ENCODE measurements at places on chromosomes 6 and 20.
A peak's percentile ranks its signal among the peaks of the same experiment; 100 is the strongest.

GRCh38 chr6:31631681-31632278 lies 11.3 kb downstream of the PRRC2A start:
- H3K36me3 ChIP-seq: peaks cover 100% of the 10 kb centered on the region
- H3K4me3 ChIP-seq: no peak overlapping the region
- DNase-seq: no peak
- H3K4me1 ChIP-seq: no peaks in the 10 kb centered on the region

DNA sequence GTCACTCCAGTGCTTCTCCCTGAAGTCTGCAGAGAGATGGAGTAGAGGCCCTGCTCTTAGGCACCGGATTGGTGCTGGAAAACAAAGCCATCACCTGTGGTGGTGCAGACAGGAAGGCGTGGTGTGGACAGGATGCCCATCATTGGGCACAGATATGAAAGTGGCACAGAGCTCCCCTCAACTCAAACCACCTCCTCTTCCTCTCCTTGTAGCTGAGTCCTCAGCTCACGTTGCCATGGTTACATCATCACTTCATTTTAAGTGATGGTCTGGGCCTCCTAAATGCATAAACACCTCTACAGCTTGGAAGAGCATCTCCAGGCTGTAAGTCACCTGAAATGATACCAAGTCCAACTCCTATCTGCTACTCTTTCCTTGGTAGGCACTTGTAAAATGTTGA lies 8.0 kb upstream of the RTF2 start:
- DNase-seq: no peak
- H3K27ac ChIP-seq: no peak overlapping the region
- H3K36me3 ChIP-seq: no peaks in the 10 kb centered on the region
- H3K4me1 ChIP-seq: no peaks in the 10 kb centered on the region

- H3K36me3 ChIP-seq: peaks cover under 1% of the 10 kb centered on the region
- no peak for DNase-seq
- no peaks in the 10 kb centered on the region for H3K4me1 ChIP-seq
Measured at GRCh38 chr6:135002229-135002844, 52.3 kb downstream of the HBS1L start.

DNA sequence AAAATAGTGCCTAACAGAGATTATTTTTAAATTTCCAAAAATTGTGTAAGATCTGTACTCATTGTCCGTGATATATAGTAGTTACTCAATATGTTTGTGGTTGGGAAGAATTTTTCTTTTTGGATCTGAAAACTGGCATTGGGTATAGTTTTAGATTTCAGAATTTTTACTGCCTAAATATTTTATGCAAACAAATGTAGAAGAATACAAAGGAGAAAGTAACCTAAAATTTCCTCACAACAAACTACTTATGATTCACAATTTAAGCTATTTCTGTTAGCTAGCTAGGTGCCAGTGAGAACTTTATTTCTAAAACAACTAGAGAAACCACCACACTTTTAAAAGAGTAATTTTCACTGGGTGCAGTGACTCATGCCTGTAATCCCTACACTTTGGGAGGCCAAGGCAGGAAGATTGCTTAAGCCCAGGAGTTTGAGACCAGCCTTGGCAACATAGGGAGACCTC lies 38.8 kb downstream of the SESN1 start:
- peaks cover 2% of the 10 kb centered on the region for H3K4me1 ChIP-seq
- peak overlapping the region; percentile 42 for H3K27ac ChIP-seq
- H3K36me3 ChIP-seq: no peaks in the 10 kb centered on the region
- H3K4me3 ChIP-seq: no peak overlapping the region

GRCh38 chr6:36679043-36679833 lies 724 bp downstream of the CDKN1A start:
- peaks cover 27% of the 10 kb centered on the region for H3K36me3 ChIP-seq
- H3K27me3 ChIP-seq: no peaks in the 10 kb centered on the region
- H3K4me3 ChIP-seq: peak overlapping the region; percentile 75
- H3K27ac ChIP-seq: peak overlapping the region; percentile 100
- DNase-seq: peak; percentile 93

DNA sequence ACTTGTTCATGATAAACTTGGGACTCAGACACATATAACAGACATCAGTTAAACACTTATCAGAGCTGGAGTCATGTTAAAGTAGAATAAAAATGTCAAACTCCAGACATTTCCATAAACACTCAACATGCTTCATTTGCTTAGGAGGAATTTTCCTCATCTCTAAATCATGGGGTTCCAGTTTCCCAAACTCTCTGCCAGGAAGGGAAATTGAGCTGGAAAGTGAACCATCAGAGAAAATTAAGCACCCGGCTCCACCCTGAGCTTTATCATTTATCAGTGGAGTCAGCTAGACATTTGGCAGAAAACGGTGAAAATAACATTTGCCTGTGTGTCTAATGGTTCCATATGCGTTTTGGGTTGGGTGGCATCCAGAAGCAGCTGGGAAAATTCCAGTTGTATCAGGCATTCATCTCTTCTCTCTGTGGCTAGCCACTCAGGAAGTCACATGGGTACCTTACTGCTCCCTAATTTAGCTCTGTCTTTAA lies 25.3 kb upstream of the ZNFX1 start:
- H3K4me1 ChIP-seq: no peaks in the 10 kb centered on the region
- DNase-seq: no peak
- H3K27me3 ChIP-seq: no peaks in the 10 kb centered on the region
- H3K27ac ChIP-seq: peak overlapping the region; percentile 19
- H3K4me3 ChIP-seq: no peak overlapping the region

DNA sequence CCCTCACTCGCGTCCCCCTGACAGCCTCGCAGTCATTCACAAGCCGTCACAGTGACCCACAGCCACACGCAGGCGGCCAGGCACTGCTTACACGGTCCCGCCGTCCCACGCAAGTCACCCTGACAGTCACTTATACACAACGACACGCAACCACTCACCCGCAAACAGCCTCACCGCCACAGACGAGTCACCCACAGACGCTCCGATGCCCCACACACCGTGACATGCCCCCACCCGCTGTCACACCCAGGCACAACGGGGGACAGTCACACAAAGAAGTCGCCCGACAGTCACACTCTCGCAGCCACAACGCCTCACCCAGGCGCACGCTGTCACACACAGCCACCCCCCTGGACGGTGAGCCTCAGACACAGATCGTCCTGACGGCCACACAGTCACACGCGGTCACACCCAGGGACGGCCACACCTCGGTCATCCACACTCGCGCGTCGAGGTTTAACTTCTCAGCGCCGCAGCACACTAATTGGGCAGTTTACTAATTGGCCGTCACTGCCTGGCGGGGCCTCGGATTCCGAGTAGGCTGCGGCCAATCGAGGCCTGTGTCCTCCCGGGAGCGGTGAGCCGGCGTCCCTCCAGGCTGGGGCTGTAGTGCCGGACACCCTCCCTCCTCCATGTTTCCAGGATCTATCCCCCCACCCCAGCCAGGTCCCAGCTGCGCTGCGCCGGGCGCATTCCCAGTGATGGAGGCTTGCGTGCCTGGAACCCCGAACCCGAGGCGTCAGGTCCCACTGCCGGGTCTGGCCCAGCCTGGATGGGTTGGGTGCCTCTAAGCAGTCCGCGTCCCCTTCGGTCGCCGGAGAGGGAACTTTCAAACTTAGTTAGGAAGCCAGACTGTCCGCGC lies 790 bp downstream of the TOX2 start:
- no peaks in the 10 kb centered on the region for H3K4me1 ChIP-seq
- H3K4me3 ChIP-seq: peak overlapping the region; percentile 55
- no peaks in the 10 kb centered on the region for H3K36me3 ChIP-seq
- H3K27ac ChIP-seq: no peak overlapping the region

- no peaks in the 10 kb centered on the region for H3K4me1 ChIP-seq
- H3K27me3 ChIP-seq: no peaks in the 10 kb centered on the region
- H3K27ac ChIP-seq: no peak overlapping the region
- H3K4me3 ChIP-seq: no peak overlapping the region
- no peak for DNase-seq
Measured at GRCh38 chr20:62675156-62675876, 33.0 kb downstream of the SLCO4A1 start.

GRCh38 chr6:68975064-68975463 lies 340.0 kb downstream of the ADGRB3 start:
- no peak overlapping the region for H3K27ac ChIP-seq
- no peak overlapping the region for H3K4me3 ChIP-seq
- H3K4me1 ChIP-seq: no peaks in the 10 kb centered on the region

DNA sequence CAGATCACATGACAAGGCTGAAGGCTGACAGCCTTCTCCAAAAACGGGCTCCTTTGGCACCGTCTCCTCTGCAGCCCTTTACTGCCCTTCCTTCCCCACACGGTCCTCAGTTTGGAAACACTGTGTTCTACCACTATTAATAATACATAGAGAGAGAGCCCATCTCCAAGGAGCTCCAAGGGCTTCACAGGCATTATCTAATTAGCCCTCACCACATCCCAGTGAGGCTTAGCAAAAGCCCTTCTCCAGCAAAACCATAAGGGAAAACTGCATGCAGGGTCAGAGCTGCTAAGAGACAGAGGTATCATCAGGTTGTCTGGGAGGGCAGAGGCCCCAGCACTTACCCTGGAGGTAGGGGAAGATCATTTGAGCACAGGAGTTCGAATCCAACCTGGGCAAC lies 169.3 kb upstream of the JARID2 start:
- H3K4me1 ChIP-seq: no peaks in the 10 kb centered on the region
- no peak overlapping the region for H3K4me3 ChIP-seq
- no peaks in the 10 kb centered on the region for H3K27me3 ChIP-seq
- DNase-seq: no peak
- no peaks in the 10 kb centered on the region for H3K36me3 ChIP-seq

- no peak overlapping the region for H3K4me3 ChIP-seq
- no peak overlapping the region for H3K27ac ChIP-seq
- H3K4me1 ChIP-seq: no peaks in the 10 kb centered on the region
- no peaks in the 10 kb centered on the region for H3K27me3 ChIP-seq
- H3K36me3 ChIP-seq: no peaks in the 10 kb centered on the region
Measured at GRCh38 chr20:16947479-16947878, 199.3 kb downstream of the OTOR start.

DNA sequence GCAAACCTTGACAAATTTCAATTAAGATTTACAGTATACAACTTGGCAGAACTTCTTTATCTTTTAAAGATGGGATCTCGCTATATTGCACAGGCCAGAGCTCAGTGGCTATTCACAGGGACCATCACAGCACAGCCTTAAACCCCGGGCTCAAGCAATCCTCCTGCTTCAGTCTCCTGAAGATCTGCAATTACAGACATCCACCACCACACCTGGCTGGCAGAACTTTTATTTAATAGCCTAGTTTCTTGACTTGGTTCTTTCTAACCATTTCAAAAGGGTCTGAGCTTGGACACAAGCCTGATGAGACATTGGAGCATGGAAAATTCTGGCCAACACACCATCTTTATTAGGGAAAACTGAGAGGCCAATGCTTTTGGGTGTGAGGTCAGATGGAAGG lies 151.6 kb upstream of the KCNG1 start:
- H3K36me3 ChIP-seq: no peaks in the 10 kb centered on the region
- H3K4me1 ChIP-seq: no peaks in the 10 kb centered on the region
- H3K4me3 ChIP-seq: no peak overlapping the region
- H3K27ac ChIP-seq: no peak overlapping the region

DNA sequence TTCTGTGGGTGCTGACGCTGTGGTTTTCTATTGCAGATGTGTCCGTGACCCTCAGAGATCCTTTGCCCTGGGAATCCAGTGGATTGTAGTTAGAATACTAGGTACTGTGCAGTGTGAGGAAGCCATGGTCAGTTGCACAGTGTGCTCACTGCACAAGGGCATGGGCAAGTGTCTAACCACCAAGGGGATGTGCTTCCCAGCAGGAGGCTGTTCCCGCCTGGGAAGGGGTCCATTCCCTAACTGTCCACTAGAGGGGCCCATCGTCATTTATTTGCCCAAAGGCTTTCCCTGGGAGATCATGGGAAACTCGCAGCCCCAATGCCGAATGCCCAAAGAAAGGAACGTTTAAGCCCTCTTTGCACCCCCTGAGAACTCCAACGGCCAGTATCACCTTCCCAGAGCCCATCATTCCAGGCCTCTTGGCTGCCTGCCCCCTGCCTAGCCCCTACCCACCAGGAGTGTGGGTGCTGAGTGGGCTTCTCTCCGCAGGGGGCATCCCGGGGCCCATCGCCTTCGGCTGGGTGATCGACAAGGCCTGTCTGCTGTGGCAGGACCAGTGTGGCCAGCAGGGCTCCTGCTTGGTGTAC lies 26.2 kb downstream of the SLCO4A1 start:
- no peak overlapping the region for H3K4me3 ChIP-seq
- DNase-seq: peak; percentile 78
- no peak overlapping the region for H3K27ac ChIP-seq
- no peaks in the 10 kb centered on the region for H3K27me3 ChIP-seq
- H3K36me3 ChIP-seq: no peaks in the 10 kb centered on the region

DNA sequence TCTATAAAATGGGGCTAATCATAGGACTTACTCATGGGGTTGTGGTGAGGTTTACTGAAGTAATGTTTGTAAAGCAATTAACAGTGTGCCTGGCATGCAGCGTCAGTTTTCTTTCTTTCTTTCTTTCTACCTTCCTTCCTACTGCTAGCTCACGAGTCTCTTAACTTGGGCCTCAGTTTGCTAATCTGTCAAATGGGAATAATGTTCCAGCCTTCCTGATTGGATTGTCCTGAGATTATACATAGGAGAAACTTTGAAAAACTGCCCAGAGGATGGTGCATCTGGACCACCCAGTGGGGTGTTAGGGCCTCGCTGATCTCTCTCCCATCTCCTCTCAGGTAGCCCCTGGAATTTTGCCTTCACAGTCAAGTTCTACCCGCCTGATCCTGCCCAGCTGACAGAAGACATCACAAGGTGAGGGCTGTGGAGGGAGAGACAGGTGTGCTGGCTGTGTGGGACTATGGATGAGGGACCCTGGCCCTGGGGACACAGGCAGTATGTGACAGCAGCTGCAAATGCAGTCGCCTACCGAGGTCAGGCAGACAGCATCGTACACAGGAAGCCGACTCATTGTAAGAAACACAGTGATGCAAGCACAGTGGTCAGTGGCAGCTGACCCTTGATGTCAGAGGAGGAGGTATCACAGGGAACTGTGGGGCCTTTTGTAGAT lies 27.5 kb downstream of the EPB41L1 start:
- H3K36me3 ChIP-seq: peaks cover 4% of the 10 kb centered on the region
- DNase-seq: no peak
- no peaks in the 10 kb centered on the region for H3K4me1 ChIP-seq
- no peak overlapping the region for H3K4me3 ChIP-seq

DNA sequence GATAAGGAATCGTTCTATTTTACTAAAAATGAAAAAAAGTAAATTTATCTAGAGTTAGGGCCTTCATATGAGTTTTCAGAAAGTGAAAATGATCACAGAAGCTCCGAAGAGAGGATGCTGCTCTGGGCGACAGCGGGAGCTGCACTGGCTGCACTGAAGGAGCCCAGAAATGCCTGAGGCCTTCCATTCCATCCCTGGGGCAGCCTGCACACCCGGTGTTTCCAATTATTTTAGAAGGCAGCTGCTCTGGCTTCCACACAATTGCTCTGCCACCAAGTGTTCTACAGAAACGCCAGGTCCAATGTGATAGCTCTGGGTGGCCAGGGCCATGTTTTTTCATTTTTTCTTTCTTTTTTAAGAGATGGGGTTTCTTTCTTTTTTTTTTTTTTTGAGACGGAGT lies 3.6 kb downstream of the DTNBP1 start:
- no peak overlapping the region for H3K4me3 ChIP-seq
- no peak overlapping the region for H3K27ac ChIP-seq
- no peaks in the 10 kb centered on the region for H3K36me3 ChIP-seq

Measured in ascending aorta (tissue), 2 donors.